ENCODE measurements at places on chromosomes 7 and 10. TPM values are rescaled to one million over a fixed set of nuclear protein-coding genes. Genes with fewer than 3 reads are reported as not detected.
A peak's percentile ranks its signal among the peaks of the same experiment; 100 is the strongest.

PRRT4 gene
- 0.28 TPM for total RNA-seq

CDH23 gene
- total RNA-seq = 5.3 TPM

CHRM2 gene
- not detected for total RNA-seq

GRCh38 chr7:121561717-121562116 lies 165.6 kb upstream of the FAM3C start:
- no peaks in the 10 kb centered on the region for H3K4me1 ChIP-seq
- H3K27me3 ChIP-seq = peaks cover 12% of the 10 kb centered on the region
- no peaks in the 10 kb centered on the region for H3K36me3 ChIP-seq
- no peak overlapping the region for H3K27ac ChIP-seq
- no peak for DNase-seq
- H3K4me3 ChIP-seq = no peak overlapping the region

DNA sequence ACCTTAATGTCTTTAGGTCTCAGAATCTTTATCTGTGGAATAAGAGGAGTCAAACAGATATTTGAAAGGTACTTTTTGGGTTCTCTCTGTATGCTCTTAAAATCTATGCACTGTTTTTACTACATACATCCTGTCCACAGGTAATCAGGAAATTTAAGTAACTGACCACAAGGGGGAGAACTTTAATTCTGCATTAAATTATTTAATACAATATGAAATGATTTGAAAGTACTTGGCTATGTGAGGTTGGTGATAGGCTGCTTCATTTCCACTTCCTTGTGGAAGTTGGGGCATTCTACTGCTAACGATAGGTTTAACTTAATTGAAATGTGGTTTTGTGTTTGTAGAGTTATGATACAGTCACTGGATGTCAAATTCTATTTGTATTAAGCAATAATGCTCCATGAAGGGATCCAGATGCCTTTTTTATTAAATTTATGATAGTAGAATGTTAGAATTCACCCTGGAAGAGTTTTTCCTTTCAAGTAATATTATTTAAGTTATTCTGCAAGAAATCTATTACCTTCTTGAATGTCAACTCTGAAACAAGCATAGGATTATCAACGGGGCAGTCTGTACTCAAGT lies 6.0 kb downstream of the TEX47 start:
- DNase-seq = no peak
- no peaks in the 10 kb centered on the region for H3K36me3 ChIP-seq
- no peak overlapping the region for H3K27ac ChIP-seq
- peaks cover 3% of the 10 kb centered on the region for H3K27me3 ChIP-seq

MMD2 gene
- total RNA-seq = not detected

DNA sequence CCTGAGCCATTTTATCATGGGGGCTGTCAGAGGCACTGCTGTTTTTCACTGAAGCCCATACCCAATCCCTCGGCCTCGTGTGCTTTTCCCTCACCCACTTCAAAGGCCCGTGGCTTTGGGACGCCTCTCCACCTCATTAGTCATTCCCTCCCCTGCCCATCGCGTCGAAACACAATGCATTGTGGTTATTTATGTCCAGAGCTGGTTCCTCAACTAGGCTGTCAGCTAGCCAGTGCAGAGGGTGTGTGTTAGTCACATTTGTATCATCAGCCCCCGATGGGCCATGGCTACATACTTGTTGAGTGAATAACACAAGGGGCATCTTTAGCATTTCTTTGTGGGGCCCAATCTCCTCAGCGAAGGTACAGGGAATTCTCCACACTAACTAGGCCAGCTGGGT lies 3.8 kb upstream of the CRCP start:
- DNase-seq = no peak
- H3K4me1 ChIP-seq = peaks cover 6% of the 10 kb centered on the region
- no peaks in the 10 kb centered on the region for H3K27me3 ChIP-seq
- no peak overlapping the region for H3K4me3 ChIP-seq

DNA sequence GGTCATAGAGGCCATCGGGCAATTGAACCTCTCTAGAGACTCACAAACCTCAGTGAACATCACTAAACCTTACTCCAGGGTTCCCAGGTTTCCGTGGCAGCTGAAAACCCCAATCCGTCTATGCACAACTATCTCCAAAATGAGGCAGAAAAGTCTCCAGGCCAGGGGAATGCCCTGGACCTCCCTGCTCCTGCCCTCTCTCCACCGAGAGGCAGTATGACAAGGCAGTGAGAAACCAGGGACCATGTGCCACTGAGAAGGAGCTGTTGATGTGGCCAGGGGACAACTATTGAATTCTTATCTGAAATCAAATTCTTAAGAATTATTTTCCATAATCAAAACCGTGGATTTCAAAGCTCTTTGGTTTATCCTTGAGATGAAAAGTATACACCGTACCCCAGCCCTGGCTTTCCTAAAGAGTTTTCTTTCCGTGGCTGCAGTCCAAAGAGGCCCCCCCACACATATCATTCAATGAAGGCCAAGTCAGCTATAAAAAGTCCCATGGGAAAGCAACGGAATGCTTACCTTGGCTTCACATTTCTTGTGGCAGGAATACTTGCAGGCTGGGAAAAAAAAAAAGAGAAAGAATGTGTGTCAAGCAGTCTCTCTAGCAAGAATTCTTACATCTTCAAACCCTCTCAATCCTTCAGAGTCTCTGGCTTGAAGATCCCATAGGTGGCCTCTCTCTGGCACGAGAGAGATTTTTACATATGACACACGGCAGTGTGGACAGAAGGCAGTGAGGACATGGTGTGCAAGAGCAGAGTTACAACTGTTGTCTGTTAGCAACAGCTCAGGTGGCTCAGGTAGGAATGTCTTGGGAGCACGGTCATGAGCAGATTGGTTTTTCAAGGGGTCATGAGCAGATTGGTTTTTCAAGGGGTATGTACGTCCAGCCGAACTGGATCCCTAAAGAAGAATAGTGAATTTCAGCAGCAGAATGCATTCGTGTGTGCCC lies 75.2 kb downstream of the TNS3 start:
- H3K4me3 ChIP-seq = no peak overlapping the region
- no peaks in the 10 kb centered on the region for H3K36me3 ChIP-seq
- no peak for DNase-seq
- no peaks in the 10 kb centered on the region for H3K4me1 ChIP-seq

DNA sequence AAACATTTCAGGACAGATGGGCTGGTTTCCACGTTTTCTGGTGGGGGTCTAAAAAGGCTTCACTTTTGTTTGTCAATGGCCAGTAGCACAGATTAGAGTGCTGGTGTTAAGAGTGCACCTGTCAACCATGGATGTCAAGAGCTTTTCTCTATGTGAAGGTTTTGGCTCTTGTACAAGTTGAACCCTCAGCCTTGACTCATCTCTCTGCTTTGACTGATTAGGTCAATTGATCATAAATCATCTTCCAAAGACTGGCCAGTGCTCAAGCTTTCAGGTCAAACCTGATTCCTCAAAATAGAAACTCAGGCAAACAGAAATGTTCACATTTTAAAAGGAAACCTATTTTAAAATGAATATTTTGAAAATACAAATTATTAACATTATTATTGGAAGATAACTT lies 59.6 kb upstream of the SP4 start:
- no peak overlapping the region for H3K4me3 ChIP-seq
- DNase-seq = no peak
- H3K27me3 ChIP-seq = no peaks in the 10 kb centered on the region
- peaks cover 33% of the 10 kb centered on the region for H3K36me3 ChIP-seq

DNA sequence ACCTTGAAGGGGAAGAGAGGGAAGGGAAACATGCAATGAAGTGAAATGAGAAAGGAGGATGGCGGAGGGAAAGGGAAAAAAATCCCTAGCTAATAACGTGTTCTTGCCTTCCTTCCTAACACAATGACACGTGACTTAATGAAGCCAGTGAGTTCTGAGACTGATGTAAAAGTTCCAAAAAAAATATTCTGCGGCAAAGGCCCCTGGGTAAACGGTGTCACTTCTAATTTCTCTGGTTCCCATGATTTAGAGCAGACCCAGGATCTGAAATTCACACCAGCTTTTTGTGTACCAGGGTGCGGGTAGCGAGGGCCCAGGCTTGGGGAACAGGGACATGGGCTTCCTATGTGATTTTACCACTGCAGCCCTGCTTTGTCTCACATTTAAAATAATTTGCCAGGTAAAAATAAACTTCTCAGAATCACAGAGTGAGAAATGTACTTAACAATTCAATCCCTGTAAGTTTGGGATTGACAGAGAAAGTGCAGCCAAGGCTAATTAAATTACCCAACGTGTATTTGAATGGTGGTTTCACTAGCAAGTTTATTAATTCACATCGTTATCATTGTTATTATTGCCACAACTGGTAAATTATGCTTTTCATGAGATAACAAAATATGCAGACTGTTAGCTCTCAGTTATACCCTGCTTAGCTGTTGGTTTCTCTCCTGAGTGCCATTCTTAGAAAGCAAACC lies 182.4 kb downstream of the SEM1 start:
- no peak overlapping the region for H3K27ac ChIP-seq
- H3K4me1 ChIP-seq = peaks cover 7% of the 10 kb centered on the region
- no peak overlapping the region for H3K4me3 ChIP-seq
- DNase-seq = no peak
- peaks cover 18% of the 10 kb centered on the region for H3K27me3 ChIP-seq
- H3K36me3 ChIP-seq = no peaks in the 10 kb centered on the region

AKR1B1 gene
- 85.1 TPM for total RNA-seq

GRCh38 chr10:125747417-125747816 lies 27.9 kb downstream of the EDRF1 start:
- H3K4me1 ChIP-seq = peaks cover 4% of the 10 kb centered on the region
- peaks cover 29% of the 10 kb centered on the region for H3K36me3 ChIP-seq
- H3K27ac ChIP-seq = no peak overlapping the region
- no peak for DNase-seq
- H3K4me3 ChIP-seq = no peak overlapping the region
- no peaks in the 10 kb centered on the region for H3K27me3 ChIP-seq

DNA sequence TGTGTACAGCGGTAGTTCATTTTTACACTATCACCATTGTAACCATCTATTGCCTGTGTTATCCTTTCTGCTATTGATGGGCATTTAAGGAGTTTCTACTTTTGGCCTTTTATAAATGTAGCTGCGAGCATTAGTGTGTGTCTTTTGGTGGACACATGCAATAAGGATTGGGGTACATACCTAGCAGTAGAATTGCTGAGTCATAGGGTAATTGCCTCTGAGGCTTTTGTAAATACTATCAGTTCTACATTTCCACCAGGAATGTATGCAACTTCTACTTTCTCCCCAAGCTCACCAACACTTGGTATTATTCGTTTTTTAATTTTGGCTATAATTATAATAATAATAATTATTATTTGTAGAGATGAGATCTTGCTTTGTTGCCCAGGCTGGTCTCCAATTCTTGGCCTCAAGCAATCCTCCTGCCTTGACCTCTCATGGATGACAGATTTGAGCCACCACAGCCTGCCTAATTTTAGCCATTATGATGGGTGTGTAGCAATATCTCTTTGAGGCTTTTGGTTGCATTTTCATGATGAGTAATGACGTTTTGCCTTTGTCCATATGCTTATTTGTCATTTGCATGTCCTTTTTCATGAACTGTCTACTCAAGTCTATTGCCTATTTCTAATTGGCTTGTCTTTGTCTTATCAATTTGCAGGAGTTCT lies 277.0 kb downstream of the ACTR3B start:
- H3K4me1 ChIP-seq = no peaks in the 10 kb centered on the region
- no peak overlapping the region for H3K27ac ChIP-seq
- H3K36me3 ChIP-seq = no peaks in the 10 kb centered on the region
- H3K27me3 ChIP-seq = peaks cover 4% of the 10 kb centered on the region
- H3K4me3 ChIP-seq = no peak overlapping the region

DNA sequence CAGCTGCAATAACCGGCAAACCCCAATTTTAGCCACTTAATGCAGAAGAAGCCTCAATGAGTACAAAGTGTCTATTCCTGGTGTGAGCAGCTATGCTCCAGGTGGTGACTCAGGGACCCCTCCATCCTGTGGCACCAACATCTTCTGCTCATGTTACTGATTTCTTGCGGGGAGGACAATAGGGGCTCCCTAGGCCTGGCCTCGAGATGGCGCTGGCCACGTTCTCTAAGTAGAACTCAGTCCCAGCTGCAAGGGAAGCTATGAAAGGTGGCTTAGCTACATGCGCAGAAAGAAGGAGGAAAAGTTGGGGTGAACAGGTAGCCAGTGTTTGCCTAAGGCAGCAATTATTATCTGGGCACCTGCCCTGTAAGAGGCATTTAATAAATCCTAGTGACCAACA lies 6.6 kb downstream of the GJD4 start:
- no peak overlapping the region for H3K27ac ChIP-seq
- no peak for DNase-seq
- H3K36me3 ChIP-seq = no peaks in the 10 kb centered on the region
- H3K4me1 ChIP-seq = peaks cover 5% of the 10 kb centered on the region

GRCh38 chr10:95415621-95416031 lies 124.8 kb upstream of the PDLIM1 start:
- no peak overlapping the region for H3K27ac ChIP-seq
- no peak overlapping the region for H3K4me3 ChIP-seq
- DNase-seq = no peak
- H3K4me1 ChIP-seq = no peaks in the 10 kb centered on the region
- H3K36me3 ChIP-seq = no peaks in the 10 kb centered on the region

DNA sequence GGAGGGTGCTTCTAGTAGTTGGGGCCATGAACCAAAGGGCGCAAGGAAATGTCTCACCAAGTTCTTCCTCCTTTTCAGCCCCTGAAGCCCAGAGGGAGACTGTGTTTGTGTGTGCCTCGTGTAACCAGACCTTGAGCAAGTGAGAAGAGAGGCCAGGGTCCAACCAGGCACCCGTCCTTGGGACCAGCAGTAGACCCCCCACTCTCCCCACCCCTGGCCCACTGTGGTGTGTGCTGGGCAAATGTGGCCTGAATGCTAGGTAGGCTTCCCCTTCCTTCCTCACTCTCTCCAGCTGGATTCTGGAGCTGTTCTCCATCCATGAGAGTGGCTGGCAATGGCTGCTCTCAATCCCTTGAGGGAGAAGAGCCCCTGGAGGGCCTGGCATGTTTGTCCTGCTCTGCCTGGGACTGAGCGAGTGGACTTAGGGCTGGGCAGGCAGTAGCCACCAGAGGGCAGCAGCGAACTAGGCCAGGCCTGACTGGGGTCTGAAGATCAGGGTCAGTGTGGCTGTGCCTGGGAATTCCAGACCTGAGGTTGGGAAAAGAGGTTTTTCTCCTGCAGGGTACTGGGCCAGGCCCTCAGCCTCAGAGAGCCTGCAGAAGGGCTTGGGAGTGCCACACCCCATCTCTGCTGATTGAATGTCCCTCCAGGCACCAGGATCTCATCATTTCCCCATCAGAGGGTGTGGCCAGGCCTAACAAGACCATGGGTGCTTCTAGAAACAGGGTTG lies 12.5 kb downstream of the SFRP5 start:
- H3K4me3 ChIP-seq = no peak overlapping the region
- H3K36me3 ChIP-seq = peaks cover 19% of the 10 kb centered on the region
- no peak overlapping the region for H3K27ac ChIP-seq
- peak; percentile 75 for DNase-seq

GRCh38 chr10:11328264-11329061 lies 283.0 kb downstream of the USP6NL start:
- H3K4me1 ChIP-seq = peaks cover 19% of the 10 kb centered on the region
- peaks cover 60% of the 10 kb centered on the region for H3K36me3 ChIP-seq
- DNase-seq = no peak
- H3K4me3 ChIP-seq = no peak overlapping the region

Data from activated naive CD8-positive, alpha-beta T cell treated with anti-CD3 and anti-CD28 coated beads, Interleukin-2, amount 10 ng/mL, durations not matched to agents 7 days and 5 days (primary cell).